GM06990 (cell line): ENCODE measurements at places on chromosomes 2 and 18.

DNA sequence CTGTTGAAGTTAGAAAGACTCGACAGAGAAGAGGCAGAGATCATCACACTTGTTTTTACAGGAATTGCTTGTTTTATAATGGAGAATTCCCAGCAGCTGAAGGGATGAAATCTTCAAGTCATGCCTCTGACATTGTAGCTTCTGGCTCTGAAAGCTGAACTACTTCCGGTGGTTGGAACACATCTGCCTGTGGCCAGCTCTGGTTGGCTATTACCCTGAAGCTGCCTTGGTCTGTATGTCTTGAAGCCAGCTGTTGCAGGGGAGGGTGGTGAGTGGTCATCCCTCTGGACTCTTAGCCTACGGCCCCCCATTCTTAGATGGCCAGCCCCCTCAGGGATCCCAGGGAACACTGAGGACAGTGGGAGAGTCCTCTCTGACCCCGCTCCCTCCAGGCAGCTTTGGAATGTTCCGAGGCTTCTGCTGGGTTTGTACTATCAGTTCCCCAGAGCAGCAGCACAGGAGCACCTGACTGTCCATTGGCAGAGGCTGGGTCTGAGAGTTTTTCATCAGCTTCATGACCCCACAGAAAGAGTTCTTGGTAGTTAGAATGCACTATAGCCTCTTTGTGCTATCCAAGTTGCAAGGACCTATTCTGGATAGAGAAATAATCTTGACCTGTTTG lies 87.4 kb upstream of the CAPN13 start:
- DNase-seq = no peak

DNA sequence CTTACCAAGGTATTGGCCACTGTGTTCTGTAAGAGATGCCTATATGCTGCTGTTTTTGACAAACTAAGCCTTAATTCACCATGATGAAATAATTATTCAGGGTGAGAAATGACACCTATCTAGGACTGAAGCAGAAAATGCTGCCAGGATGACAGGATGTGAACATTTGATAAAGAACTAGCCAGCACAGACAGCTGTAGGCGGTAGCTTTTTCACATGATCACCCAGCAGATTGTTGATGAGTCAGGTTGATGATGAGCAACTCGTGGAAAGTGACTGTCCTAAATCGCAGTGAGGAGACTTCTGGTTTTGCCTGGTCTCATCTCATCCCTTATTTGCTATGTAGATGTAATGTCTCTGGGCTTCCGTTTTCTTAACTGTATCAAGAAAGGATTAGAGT lies 144.1 kb downstream of the PRPF40A start:
- peak; percentile 72 for DNase-seq

DNA sequence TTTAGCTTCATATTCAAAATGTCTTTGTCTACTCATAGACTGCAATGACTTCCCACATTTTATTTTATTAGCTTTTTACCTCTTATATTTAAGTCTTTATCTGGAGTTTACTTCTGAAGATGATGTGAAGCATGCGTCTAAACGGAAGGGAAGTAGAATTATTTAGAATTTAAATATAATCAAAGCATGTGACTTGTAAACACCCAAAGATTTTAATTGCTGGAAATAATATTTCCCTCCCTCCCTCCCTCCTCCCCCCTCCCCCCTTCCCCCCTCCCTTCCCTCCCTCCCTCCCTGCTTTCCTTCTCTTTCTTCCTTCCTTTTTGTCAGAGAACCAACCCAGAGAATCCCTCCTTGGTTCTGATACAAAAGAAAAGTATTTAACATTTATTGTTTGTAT lies 2.1 kb upstream of the LANCL1 start:
- DNase-seq = no peak

GRCh38 chr2:134722728-134723127 lies 3.9 kb upstream of the TMEM163 start:
- no peak for DNase-seq

- DNase-seq = no peak
Measured at GRCh38 chr18:48838166-48838775, 112.5 kb downstream of the SMAD7 start.

GRCh38 chr2:10903861-10904210 lies 7.9 kb upstream of the KCNF1 start:
- DNase-seq = no peak

GRCh38 chr18:70039186-70039585 lies 91.5 kb upstream of the CD226 start:
- no peak for DNase-seq

DNA sequence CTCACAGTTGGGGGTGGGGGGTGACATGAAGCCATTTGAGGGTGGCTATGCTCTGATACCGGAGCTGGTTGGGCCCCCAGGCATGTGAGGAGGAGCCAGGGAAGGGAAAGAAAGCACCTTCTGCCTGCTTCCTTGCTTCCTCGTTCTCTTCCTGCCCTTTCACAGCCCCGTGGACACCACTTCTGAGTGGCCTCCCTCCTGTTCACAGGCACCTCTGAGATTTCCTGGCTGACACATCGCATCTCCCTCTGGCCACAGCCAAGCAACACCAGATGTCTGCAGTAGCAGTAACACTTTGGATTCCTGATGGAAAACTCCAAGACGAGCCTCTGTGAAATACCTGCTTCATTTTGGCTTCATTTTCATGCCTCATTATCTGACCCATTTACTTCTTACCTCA lies 64.7 kb upstream of the ST3GAL5 start:
- no peak for DNase-seq

- no peak for DNase-seq
Measured at GRCh38 chr18:36295880-36296301, 1.6 kb upstream of the FHOD3 start.

DNA sequence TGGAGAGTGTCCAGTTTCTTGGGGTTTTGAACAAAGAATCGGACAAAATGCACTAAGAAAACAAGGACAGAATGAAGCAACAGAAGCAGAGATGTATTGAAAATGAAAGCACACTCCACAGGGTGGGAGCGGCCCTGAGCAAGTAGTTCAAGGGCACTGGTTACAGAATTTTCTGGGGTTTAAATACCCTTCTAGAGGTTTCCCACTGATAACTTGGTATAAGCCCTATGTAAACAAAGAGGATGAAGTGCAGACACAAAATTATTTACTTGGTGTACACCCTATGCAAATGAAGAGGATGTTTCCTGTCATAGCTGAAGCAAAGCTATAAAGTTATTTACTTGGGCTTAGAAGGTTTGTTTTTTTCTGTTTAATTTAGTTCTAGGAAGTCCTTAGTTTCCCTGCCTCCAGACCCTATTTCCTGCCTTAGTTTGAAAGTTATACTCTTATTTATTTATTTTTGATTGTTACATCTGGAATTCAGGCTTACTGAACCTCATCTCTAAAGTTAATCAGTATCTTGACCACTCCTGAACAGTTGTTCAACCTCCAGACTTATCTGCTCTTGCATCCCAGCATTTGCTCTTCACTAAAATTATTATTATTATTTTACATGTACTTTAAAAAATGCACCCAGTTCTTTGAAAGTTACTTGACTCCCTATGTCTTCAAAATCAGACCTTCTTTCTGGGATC lies 193.5 kb downstream of the SPP2 start:
- no peak for DNase-seq

- no peak for DNase-seq
Measured at GRCh38 chr2:37489536-37489935, 145.1 kb downstream of the QPCT start.

GRCh38 chr2:203105996-203106395 lies 91.3 kb downstream of the NBEAL1 start:
- DNase-seq = no peak

DNA sequence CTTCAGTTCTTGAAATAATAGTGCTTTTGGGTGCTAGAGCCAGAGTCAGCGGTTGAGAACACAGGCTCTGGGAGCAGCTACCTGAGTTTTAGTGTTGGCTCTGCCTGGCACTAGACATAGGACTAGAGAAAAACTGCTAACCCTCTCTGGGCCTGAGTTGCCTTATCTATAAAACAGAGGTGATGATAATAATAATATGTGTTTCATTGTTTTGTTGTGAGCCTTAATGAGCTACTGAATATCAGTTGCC lies 391.7 kb downstream of the PTPRM start:
- no peak for DNase-seq

DNA sequence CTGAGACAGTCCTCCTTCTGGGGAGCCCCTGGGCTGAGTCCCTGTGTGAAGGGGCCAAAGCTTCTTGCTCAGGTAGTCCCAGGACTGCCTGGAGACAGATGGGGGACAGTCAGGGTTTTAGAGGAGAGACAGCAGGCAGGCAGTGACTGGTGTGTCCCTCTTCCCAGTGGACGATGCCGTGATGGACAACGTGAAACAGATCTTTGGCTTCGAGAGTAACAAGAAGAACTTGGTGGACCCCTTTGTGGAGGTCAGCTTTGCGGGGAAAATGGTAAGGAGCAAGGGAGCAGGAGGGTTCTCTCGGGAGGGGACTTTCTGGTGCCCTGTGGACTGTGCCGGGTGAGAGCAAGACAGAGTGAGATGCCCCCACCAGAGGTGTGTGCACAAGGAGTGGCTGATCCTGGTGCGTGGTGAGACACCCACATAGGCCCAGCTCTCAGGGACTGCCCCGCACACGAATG lies 74.8 kb downstream of the DYSF start:
- no peak for DNase-seq

- no peak for DNase-seq
Measured at GRCh38 chr2:99278793-99279291, 22.2 kb downstream of the LYG1 start.

GRCh38 chr2:19480673-19481072 lies 122.2 kb upstream of the OSR1 start:
- no peak for DNase-seq

GRCh38 chr18:44370861-44371260 lies 309.8 kb upstream of the SETBP1 start:
- DNase-seq = no peak

GRCh38 chr2:43542285-43542933 lies 53.4 kb downstream of the THADA start:
- DNase-seq = peak; percentile 13

DNA sequence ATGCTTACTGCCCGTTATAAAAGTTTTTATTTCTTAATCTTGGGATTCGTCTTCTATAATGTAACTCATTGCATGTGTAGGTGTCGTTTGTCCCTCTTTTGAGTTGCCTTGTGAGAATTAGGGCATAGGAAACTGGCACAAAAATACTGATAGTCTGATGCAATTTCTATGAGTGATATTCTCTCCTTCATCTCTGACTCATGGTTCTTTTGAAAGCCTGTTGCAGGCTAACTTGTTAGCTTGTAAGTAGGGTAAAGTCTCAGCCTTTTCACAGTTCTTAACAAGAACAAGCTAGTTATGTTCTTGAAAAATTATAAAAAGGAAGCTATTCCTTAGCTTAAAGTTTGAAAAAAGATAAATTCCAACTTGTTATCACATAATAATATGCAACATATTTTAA lies 1085.4 kb upstream of the NRXN1 start:
- no peak for DNase-seq

- no peak for DNase-seq
Measured at GRCh38 chr2:15149063-15149462, 412.1 kb downstream of the NBAS start.

- DNase-seq = no peak
Measured at GRCh38 chr2:30268296-30268871, 37.0 kb downstream of the LBH start.

DNA sequence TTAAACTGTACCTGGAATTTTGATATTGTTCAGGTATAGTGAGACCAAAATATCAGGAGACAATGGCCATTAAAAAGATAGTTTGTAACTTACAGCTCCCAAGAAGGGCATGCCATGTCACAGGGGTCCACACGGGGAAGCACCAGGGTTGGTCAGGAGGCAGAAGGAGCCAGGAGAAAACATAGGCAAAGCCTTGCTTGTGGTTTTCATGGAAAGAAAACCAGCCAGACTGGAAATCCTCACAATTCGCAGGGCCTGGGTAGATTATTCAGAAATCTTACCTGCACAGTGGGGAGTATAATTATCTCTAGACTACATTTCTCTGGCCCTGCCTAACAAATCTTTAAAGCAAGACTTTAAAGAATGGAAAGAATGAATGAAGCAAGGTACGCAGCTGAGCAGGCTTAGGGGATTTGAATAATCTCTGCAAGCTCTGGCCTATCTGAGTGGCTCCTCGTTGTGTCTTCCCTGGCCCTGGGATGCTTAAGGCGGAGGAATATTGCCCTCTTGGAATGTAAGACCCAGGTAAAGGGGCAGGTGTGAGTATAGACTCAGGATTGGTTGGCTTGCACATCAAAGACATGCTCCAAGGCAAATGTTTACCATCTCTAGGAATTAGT lies 66.9 kb upstream of the CDC42EP3 start:
- no peak for DNase-seq

- no peak for DNase-seq
Measured at GRCh38 chr18:22710673-22711191, 222.4 kb upstream of the RBBP8 start.

DNA sequence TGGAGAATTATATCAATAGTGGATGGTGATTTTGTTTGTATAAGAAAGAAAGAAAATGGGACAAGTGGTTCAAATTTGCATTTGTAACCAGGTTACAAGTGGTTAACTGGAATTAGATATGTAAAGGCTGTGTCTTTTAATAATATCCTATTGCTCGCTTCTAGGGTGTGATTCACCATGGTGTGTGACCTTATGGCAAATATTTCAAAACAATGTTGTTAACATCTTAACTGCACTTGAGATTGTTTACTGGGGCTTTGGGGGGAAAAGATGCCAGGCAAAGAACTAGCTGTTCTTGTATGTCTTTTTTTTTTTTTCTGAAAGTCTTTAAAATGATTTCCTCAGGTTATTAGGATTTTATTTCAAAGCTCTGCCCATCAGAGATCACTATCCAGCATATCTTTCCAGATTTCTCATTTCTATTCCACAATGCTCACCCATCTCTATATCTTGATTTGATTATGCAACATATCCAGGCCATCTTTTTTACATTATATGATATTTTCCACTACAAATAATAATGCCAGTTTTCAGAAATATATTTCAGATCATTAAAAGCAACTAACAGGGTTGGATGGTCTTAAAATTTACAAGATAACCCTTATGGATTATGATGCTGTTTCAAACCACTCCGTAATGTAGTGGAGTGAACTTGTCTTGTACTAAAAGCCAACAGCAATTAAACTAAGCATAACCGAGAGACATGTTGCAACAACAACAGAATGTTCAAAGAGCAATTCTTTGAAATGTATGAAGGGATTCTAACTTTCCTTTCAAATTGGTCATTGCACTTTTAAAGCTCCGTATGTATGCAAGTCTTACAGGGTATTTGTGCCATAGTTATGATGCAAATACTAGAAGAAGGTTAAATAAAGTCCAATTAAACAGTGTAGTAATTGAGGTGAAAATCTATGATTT lies 341.5 kb upstream of the ETAA1 start:
- no peak for DNase-seq

- DNase-seq = no peak
Measured at GRCh38 chr2:96108541-96109360, 7.6 kb downstream of the ADRA2B start.

DNA sequence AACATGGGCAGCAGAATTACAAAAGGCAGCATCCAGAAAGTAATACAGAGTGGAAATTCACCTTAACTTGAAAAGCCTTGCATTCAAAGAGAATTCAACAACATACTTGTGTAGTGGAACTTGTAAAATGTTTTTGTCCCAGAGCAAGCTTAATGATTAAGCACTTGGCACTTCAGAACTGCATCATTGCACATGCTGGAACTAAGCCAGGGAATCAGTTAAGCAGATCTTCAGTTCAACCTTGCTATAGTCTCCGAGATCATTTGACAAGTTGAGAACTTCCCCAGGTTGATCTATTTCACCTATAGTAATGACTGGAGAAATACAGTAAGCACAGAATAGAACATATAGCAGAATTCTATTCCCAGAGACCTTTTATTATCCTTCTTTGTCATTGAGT lies 1337.2 kb upstream of the NXPH2 start:
- no peak for DNase-seq

- DNase-seq = no peak
Measured at GRCh38 chr2:166545473-166545872, 51.4 kb upstream of the SCN7A start.
